ENCODE measurements at places on chromosomes 3 and 15.
A peak's percentile ranks its signal among the peaks of the same experiment; 100 is the strongest.

DNA sequence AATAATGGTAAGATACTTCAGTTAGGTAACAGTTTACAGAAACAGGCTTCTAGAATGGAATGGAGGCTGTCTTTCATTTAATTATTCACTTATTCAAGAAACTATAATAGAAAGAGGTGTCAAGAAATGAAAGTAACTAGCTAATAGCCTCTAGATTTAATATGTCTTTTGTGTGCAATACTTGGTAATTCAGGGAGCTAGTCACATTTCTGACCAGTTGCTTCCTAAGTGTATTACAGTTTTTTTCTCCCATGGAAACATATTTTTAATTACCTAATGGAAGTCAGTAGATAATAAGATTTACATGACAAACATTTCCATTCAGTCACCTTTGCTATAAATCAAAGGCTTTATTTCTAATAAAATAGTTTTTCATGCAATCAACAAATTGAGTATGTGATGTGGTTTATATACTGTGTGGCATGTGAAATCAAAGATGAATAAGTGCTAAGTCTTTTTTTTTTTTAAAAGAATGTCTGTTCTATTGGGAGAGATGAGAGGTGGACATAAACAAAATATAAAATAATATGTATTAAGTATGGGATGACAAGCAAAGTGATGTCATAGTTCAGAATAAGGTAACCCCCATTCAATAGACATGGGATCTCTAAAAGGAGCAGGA, 985.7 kb downstream of the SQOR start:
- H3K36me3 ChIP-seq, result no peaks in the 10 kb centered on the region
- H3K27ac ChIP-seq, result no peak overlapping the region
- H3K4me3 ChIP-seq, result no peak overlapping the region
- DNase-seq, result no peak

- no peak for DNase-seq
- H3K27me3 ChIP-seq, result no peaks in the 10 kb centered on the region
- no peak overlapping the region for H3K4me3 ChIP-seq
- H3K4me1 ChIP-seq, result no peaks in the 10 kb centered on the region
- no peaks in the 10 kb centered on the region for H3K36me3 ChIP-seq
Measured at GRCh38 chr3:57961828-57962447, 46.3 kb upstream of the FLNB start.

DNA sequence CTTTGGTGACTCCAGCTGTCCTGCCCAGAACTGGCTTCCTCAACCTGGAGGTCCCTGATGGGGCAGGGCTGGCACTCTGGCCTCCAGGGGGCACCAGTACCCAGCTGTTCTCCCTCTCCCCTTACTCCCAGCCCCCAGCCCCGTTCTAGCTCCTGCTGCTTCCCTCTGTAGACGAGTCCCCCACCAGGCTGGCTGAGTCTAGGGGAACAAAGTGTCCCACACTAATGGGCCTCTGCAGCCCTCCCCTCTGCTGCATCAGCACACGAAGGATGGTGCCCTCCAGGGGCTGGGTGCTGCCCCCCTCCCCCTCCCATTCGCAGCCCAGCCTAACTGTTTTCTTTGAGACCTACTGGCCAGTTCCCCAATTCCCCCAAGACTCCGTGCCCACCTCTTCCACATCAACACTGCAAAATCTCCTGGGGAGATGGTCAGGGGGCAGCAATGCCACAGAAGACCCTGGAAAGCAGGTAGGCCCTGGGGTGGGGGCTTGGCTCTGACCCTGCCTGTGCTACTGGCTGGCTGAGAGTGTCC, 4.2 kb downstream of the RHCG start:
- peak; percentile 39 for DNase-seq
- no peak overlapping the region for H3K4me3 ChIP-seq
- H3K27ac ChIP-seq, result no peak overlapping the region
- H3K27me3 ChIP-seq, result no peaks in the 10 kb centered on the region
- peaks cover 6% of the 10 kb centered on the region for H3K4me1 ChIP-seq

GRCh38 chr15:86063356-86064095, 16.1 kb upstream of the AGBL1 start:
- H3K27ac ChIP-seq, result no peak overlapping the region
- H3K4me1 ChIP-seq, result no peaks in the 10 kb centered on the region
- no peak overlapping the region for H3K4me3 ChIP-seq
- DNase-seq, result no peak

- no peak overlapping the region for H3K27ac ChIP-seq
- no peaks in the 10 kb centered on the region for H3K4me1 ChIP-seq
- no peaks in the 10 kb centered on the region for H3K36me3 ChIP-seq
- H3K4me3 ChIP-seq, result no peak overlapping the region
- no peaks in the 10 kb centered on the region for H3K27me3 ChIP-seq
Measured at GRCh38 chr3:80051602-80051962, 283.8 kb upstream of the ROBO1 start.

DNA sequence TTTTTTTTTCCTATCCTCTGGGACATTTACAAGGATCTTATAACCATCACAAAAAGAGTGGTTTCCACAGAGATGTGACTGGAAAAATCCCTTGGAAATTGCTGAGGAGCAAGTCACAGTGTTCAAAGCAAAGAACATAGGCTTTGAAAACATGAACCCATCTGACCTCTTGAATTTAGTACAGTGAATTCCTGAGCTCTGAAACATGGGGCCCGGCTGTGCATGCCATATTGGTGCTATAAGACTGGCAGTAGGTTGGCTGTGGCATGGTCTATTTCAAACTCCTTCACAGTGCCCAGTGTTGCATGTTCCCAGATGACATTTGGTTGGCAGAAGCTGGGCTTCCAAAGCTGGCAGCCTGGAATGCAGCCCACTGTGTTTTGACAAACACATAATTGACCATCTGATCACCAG, 202.2 kb downstream of the TIGIT start:
- H3K27me3 ChIP-seq, result no peaks in the 10 kb centered on the region
- DNase-seq, result peak; percentile 63
- H3K27ac ChIP-seq, result no peak overlapping the region

DNA sequence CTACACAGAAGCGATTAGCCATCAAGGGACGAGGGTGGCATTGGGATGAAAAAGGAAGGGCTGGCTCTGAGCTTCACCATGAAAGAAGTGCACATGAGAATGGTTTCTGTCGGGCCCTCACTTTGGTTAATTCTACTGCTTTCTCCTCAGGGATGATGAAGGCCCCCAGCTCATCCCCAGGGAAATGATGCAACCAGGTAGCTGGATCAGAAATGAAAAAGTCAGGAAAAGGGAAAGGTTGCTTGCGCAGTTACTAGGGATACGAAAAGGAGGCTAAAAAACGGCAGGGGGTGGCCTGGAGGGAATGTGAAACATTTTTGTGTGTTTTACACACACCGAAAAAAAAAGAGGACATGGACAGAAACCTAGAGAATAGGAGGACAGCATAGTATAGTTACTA, 1.4 kb upstream of the SLC27A2 start:
- H3K27ac ChIP-seq, result no peak overlapping the region
- H3K4me1 ChIP-seq, result peaks cover 2% of the 10 kb centered on the region
- no peaks in the 10 kb centered on the region for H3K36me3 ChIP-seq
- no peaks in the 10 kb centered on the region for H3K27me3 ChIP-seq
- no peak for DNase-seq

GRCh38 chr3:10423171-10423882, 82.1 kb downstream of the ATP2B2 start:
- no peaks in the 10 kb centered on the region for H3K4me1 ChIP-seq
- H3K4me3 ChIP-seq, result no peak overlapping the region
- no peaks in the 10 kb centered on the region for H3K27me3 ChIP-seq
- H3K27ac ChIP-seq, result no peak overlapping the region
- no peak for DNase-seq

GRCh38 chr3:86828751-86829150, 162.2 kb downstream of the VGLL3 start:
- no peak for DNase-seq
- H3K36me3 ChIP-seq, result no peaks in the 10 kb centered on the region
- no peak overlapping the region for H3K4me3 ChIP-seq
- no peak overlapping the region for H3K27ac ChIP-seq
- H3K27me3 ChIP-seq, result no peaks in the 10 kb centered on the region
- no peaks in the 10 kb centered on the region for H3K4me1 ChIP-seq

- no peak overlapping the region for H3K27ac ChIP-seq
- H3K36me3 ChIP-seq, result no peaks in the 10 kb centered on the region
- no peak overlapping the region for H3K4me3 ChIP-seq
- no peaks in the 10 kb centered on the region for H3K4me1 ChIP-seq
- H3K27me3 ChIP-seq, result no peaks in the 10 kb centered on the region
Measured at GRCh38 chr3:5059782-5060181, 62.3 kb upstream of the ARL8B start.

GRCh38 chr3:7877312-7877711, 624.3 kb upstream of the LMCD1 start:
- H3K36me3 ChIP-seq, result no peaks in the 10 kb centered on the region
- no peaks in the 10 kb centered on the region for H3K27me3 ChIP-seq
- no peak overlapping the region for H3K4me3 ChIP-seq

DNA sequence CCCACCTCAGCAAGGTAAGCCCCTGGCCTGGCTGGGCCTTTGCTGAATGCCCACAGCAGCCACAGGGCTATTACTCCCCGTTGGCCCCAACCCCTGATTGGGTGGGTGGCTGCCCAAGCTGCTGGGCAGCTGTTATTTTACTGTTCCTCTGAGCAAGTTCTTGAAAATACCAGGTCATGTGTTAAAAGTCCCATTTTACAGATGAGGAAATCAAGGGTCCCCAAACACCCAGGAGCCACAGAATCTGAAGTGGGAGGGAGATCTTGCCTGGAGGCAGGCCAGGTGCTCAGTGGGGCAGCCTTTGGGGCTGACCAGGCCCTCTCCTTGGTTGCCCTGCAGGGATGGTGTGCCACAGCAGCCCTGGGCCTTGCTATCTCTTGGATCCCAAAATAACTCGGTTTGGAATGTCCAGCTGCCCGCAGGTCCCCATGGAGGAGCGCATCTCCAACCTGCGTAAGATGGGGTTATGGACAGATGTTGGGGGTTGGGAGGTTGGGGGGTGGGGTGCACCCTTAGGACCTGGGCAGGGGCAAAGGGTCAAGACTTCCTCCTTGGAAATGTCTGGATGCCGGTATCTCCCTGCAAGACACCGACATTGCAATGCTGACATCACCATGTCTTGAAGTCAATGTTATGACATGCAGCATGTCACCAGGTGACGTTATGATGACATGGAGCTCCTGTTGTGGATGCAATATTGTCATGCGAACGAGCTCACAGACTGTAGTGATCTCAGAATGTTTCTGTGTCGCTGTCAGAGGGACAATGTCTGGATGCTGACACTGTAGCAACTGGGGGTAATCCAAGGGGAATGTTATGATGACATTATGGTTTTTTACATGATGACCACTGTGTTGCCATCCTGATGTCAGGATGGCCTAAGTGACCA, 13.3 kb upstream of the CSPG4 start:
- peaks cover 5% of the 10 kb centered on the region for H3K4me1 ChIP-seq
- H3K27ac ChIP-seq, result no peak overlapping the region
- no peak overlapping the region for H3K4me3 ChIP-seq
- no peaks in the 10 kb centered on the region for H3K36me3 ChIP-seq
- no peaks in the 10 kb centered on the region for H3K27me3 ChIP-seq
- no peak for DNase-seq

- H3K4me1 ChIP-seq, result no peaks in the 10 kb centered on the region
- H3K27me3 ChIP-seq, result no peaks in the 10 kb centered on the region
- no peak overlapping the region for H3K27ac ChIP-seq
- no peak for DNase-seq
- no peak overlapping the region for H3K4me3 ChIP-seq
- no peaks in the 10 kb centered on the region for H3K36me3 ChIP-seq
Measured at GRCh38 chr15:87707071-87707470, 549.5 kb downstream of the NTRK3 start.

DNA sequence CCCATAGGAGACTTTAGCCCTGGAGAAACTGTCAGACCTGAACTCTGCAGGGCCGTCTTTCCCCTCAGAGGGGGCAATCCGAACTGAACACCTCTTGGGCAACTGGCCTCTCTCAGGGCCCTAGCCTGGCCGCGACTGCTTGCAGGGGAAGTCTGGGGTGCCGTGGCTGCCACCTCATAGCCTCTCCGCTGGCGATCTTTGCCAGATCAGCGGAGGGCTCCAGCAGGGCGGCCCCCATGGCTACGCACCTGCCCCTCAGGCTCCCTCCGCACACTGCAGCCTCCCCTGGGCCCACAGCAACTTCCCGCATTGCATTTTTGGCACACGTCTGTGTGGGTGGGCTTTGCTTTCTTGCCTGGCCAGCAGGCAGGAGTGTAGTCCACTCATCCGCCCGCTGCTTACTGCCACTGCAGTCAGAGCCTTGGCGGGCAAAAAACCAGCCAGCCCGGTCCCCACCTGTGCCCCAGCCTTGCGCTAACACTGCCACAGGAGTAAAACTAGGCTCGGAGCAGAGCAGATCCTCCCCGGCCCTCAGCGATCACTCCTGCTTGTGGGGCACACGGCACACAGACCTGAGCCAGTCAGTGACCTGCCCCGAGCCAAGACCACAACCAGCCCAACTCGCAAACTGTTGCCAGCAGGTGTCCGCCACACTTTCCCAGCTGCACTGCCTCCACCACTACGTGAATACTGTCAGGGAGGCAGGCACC, 266.8 kb upstream of the CBLB start:
- H3K27ac ChIP-seq, result no peak overlapping the region
- H3K36me3 ChIP-seq, result no peaks in the 10 kb centered on the region
- no peak for DNase-seq
- H3K27me3 ChIP-seq, result no peaks in the 10 kb centered on the region
- H3K4me1 ChIP-seq, result no peaks in the 10 kb centered on the region
- H3K4me3 ChIP-seq, result no peak overlapping the region

DNA sequence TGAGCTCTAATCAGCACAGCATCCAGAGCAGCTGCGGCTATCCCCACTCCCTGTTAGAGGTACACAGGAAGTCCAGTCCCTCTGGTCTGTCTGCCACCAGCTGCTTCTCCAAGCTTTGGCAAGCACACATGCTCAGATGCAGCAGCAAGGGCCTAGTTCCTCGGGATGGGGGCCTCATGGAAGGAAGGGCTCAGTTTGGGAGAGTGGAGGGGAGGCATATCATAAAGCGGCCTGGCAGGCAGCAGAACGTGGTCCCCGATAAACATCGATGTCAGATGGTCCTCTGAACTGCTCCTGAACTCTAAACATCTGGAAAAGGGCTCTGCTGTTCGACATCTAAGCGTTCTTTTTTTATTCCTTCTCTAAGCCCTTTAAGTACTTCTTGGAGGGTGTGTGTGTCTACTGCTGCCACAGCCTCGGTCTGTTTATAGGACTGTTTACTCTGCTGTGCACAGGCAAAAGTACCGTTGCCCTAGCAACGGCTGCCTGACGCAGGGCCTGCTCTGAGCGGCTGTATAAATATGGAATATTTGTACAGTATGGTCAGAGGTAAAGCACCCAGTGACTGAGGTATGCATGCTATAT, 74.6 kb downstream of the PRICKLE2 start:
- peaks cover 5% of the 10 kb centered on the region for H3K4me1 ChIP-seq
- H3K4me3 ChIP-seq, result no peak overlapping the region
- peaks cover 48% of the 10 kb centered on the region for H3K36me3 ChIP-seq

GRCh38 chr3:26091626-26092025, 301.7 kb downstream of the OXSM start:
- DNase-seq, result no peak
- no peaks in the 10 kb centered on the region for H3K36me3 ChIP-seq
- no peaks in the 10 kb centered on the region for H3K27me3 ChIP-seq
- H3K4me3 ChIP-seq, result no peak overlapping the region

GRCh38 chr3:63500196-63500595, 152.3 kb upstream of the SNTN start:
- H3K4me3 ChIP-seq, result no peak overlapping the region
- no peak for DNase-seq
- no peaks in the 10 kb centered on the region for H3K27me3 ChIP-seq

- no peaks in the 10 kb centered on the region for H3K36me3 ChIP-seq
- H3K27me3 ChIP-seq, result no peaks in the 10 kb centered on the region
- no peaks in the 10 kb centered on the region for H3K4me1 ChIP-seq
- H3K27ac ChIP-seq, result no peak overlapping the region
- no peak for DNase-seq
Measured at GRCh38 chr15:50261981-50262380, 3.5 kb downstream of the HDC start.

Data from ascending aorta (tissue), 2 donors.